ENCODE measurements at places on chromosomes 2 and 18.

- DNase-seq = no peak
Measured at GRCh38 chr18:79851489-79851888, 53.8 kb downstream of the KCNG2 start.

- DNase-seq = no peak
Measured at GRCh38 chr18:54964741-54965140, 5.5 kb upstream of the CCDC68 start.

DNA sequence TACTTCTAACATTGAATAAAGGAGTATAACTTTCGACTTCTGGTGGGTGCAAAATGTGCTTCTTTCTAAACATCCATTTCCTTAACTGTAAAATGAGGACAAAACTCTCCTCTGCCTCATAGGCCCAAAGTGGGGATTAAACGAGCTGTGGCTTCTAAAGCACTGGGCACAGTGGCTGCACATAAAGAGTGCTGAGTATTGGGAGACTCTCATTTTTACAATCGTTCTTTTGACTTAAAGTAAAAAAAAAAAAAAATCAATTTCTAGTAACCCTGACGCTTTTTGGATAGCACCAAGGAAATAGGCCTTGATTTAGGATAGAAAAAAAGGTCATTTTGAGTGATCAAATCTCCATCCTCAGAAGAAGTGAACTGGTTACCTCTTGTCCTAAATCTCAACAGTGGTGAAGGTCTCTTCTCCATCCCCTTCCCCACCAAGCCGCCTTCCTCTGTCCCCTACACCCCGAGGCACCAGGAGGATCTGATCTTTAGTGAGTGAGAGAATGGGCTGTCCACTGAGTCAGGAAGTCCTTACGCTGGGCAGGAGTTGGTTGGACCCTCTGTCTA lies 161.6 kb downstream of the DDX1 start:
- DNase-seq = no peak

DNA sequence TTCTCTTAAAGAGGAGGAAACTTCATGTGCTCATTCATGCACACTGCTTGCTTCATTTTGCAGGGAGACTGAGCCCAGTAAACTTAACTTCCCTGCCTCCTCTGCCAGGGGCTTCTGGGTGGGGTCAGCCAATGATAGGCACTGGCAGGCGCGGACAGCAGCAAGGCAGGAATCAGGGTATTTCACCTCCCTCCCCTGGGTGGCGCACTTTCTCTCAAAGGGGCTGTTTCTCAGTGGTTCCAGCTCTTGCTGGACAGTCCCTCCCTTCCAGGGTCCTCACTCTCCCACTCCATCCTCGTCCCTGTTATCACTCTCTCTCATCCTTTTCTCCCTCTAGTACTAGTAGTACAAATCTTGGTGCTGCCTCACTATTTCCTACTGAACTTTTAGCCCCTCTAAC lies 320.5 kb upstream of the ZNF521 start:
- no peak for DNase-seq

- no peak for DNase-seq
Measured at GRCh38 chr18:3251963-3252277, 4.3 kb downstream of the MYL12A start.

- no peak for DNase-seq
Measured at GRCh38 chr2:71681626-71682025, 228.3 kb downstream of the DYSF start.

DNA sequence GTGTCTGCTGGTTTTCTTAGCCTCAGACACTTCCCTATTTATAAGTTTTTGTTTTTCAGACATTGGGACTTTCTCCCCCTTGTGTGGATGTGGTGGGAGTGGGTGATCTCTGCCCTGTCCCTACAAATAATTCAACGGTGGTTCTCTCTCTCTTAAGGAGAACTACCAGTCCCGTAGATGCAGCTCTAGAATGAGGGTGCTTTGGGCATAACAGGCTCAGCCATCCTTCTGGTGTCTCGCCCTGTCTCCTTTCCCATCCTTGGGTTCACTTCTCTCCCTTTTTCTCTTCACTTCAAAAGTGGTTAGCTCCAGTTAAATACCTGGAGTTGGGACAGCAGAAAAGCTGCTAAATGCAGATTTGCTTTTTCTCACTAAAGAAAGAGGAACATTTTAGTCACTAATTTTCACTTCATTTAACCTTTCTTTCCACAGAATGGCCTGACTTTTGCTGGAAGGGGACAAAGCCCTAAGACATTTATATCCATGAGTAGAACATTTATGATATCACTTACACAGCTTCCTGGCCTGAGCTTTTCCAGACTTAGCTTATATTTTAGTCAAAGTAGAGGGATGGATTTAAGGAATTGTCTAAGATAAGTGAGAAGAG lies 121.2 kb upstream of the CXCR4 start:
- DNase-seq = no peak

- no peak for DNase-seq
Measured at GRCh38 chr2:64212801-64213321, 68.6 kb upstream of the PELI1 start.

DNA sequence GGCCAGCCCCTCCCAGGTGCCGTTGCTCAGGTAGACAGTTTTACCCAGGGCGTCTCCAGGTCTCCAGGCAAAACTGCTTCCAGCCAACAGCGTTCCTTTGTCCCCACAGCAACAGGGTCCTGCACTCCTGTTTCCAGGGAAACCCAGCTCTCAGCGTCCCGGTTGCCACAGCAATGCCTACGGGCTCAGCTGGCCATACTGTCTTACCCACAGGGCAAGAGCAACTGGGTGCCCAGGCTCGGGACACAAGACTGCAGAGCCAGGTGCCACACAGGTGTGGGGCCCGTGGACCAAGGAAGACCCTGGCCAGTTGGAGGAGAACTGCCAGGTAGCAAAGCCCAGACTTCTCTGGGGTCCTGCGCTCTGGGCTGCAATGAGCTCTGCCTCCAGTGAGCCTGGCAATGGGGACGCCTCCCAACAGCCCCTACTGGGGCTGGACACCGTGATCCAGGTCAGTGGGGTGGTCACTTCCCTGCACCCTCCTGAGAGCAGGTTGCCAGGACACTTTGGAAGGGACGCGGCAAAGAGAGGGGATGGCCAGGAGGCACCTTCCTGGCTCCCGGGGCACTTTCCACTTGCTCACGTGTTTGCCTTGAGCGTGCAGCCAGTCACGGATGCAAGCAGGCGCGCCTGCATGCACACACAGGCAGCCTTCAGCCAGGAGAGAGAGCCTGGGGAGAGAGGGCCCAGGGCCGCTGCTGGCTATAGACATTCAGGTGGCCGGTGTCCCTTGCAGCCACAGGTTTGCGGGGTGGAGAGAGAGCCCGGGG lies at the start of gene CROCC2:
Gene CROCC2, plus strand, starts transcription at position 196 of the 770 bp plus-strand sequence. Its CDS starts 178 bp downstream, at position 374.
- no peak for DNase-seq

GRCh38 chr2:43391201-43391877 lies 164.9 kb upstream of the ZFP36L2 start:
- DNase-seq = no peak

- no peak for DNase-seq
Measured at GRCh38 chr18:43161528-43161927, 46.0 kb upstream of the RIT2 start.

GRCh38 chr18:24817587-24818371 lies 357.3 kb downstream of the HRH4 start:
- DNase-seq = no peak

- DNase-seq = no peak
Measured at GRCh38 chr2:159266554-159266953, 19.9 kb downstream of the WDSUB1 start.

DNA sequence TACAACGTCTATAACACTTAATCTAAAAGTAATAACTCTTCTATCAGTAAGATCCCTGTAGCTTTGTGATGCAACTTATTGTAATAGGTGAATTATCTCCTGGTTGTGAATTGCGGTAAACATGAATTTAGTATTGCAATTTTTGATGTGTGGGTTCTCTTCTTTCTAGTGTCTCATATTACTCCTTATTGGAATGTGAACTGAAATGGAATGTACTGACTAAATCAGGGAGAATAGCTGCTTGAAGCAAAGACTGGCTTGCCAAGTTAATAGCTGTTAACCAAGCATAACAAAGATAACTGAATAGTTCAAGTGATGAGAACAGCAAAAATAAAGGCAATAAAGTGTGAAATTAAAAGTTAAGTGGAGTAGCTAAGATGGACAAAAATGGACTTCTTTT lies 60.5 kb upstream of the TFPI start:
- DNase-seq = no peak

DNA sequence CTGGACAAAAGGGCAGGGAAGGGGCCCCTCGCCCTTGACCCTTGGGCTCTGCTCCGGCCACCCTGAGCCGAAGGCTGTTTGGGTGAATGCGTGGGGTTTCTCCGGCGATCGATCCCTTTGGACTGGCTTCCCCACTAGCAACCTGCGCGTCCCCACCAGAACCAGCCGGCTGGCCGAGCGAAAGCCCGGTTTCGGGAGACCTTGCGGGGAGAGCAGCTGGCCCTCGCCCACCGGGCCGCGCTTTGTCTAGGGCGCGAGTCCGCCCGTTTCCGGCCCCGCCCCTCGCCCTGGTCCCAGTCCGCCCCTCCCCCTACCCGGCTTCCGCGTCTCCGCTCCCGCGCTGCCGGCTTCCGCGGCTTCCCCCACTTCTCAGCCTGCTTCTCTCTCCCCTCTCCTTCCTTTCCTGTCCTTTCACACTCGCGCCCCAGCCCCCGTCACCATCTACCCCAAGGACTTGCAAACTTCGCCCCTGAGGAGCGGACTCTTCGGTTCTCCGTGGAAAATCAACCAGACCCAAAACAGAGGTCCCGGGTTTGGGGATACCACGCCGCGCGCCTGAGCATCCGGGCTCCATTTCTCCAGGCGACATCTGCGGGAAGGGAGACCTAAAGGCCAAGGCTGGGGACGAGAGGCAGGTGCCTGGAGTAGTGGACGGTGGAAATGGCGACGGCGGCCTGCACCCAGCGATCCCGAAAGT lies 48.0 kb upstream of the ATP6V1B1 start:
- no peak for DNase-seq

DNA sequence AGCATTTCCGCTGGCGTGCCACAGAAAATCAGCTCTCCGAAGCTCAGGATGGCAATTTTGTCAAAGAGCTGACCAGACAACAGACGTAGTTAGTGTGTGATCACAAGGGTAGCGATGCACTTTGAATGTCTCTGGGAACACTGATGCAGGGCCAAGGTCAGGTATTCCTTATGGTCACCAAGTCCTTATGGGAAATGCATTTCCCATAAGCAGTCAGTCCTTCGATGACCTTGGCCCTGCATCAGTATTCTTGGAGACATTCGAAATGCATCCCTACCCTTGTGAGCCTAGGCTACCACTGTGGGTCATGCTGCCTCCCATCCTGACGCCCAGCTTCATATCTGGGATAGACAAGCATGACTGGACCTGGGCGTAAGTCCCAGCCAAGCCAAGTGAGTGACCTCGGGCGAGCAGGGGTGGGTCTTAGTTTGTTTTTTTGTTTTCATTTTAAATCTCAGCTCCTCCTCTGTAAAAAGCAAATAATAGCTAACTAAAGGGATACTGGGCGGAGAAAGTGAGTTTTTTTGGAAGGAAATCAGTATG lies 13.6 kb downstream of the ABCG5 start:
- no peak for DNase-seq

- DNase-seq = no peak
Measured at GRCh38 chr2:216922175-216922780, 62.4 kb upstream of the TNP1 start.

Measured in NCI-H1436 treated with DMSO at 0.1 percent for 48 hours (cell line).